ENCODE measurements at places on chromosomes 7 and 10.

GRCh38 chr7:39683216-39683845 lies 60.0 kb downstream of the RALA start:
- no peak for DNase-seq

DNA sequence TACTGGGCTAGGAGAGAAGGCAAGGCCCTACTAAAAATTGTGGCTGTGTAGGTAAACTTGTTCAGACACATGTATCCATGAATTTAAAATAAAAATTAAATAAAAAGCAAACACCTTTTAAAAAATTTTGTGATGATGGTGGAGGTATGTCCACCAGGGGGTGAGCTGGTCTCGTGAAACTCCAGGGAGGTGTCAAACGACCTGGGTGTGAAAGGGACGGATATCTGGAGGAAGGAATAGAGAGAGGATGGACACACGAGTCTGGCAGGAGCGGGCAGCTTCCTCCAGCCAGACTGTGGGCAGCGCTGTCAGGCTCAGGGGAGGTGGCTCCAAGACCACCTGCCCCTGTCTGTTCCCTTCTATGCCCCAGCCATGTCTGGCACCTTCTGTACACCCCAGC lies 34.8 kb upstream of the DMBT1 start:
- no peak for DNase-seq

DNA sequence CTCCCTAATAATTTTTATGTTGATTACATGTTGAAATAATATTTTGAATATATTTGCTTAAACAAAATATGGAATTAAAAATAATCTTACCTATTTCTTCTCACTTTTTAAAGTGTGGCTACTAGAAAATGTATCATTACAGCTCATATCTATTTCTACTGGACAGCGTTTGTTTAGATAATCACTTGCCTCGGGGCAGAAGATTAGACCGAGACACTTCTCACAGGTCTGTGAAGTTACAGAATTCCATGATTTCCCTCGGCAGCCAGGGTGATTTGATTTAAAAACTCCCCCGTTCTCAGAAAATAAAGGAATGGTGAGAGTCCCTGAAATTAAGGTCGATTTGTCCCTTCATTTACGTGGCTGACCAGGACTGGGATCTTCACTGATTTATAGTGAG lies 162.5 kb downstream of the DGKI start:
- DNase-seq, result no peak

DNA sequence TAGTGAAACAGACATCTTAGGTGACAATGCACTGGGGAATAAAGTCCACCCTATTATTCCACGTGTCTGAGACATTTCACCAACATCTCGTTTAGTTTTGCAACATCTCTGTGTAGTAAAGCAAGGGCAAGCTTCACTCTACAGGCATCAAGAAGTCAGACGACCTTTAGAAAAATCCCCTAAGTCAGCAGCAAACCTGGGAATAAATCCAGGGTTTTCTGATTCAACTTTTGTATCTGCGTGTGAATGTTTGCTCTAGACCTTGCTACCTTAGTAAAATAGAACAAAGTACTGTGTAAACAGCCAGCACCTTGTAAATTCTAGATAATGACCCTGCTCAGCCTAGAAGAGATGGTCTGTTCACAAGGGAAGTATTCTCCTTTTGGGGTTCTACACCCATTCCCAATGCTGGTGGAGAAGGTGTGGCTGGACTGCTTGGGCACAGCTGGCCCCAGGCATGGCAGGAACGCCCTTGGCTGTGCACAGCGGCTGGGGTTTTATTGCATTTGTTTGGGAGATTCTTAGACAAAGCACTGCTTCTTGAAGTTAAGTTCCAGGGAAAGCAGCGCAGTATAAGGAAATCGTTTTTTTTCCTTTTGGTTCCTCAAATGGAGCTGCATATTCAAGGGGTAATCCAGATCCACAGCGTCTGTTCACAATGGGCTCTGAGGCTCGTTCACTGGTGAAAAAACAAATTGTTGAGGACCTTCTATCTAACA lies 38.3 kb upstream of the GALNTL5 start:
- no peak for DNase-seq

DNA sequence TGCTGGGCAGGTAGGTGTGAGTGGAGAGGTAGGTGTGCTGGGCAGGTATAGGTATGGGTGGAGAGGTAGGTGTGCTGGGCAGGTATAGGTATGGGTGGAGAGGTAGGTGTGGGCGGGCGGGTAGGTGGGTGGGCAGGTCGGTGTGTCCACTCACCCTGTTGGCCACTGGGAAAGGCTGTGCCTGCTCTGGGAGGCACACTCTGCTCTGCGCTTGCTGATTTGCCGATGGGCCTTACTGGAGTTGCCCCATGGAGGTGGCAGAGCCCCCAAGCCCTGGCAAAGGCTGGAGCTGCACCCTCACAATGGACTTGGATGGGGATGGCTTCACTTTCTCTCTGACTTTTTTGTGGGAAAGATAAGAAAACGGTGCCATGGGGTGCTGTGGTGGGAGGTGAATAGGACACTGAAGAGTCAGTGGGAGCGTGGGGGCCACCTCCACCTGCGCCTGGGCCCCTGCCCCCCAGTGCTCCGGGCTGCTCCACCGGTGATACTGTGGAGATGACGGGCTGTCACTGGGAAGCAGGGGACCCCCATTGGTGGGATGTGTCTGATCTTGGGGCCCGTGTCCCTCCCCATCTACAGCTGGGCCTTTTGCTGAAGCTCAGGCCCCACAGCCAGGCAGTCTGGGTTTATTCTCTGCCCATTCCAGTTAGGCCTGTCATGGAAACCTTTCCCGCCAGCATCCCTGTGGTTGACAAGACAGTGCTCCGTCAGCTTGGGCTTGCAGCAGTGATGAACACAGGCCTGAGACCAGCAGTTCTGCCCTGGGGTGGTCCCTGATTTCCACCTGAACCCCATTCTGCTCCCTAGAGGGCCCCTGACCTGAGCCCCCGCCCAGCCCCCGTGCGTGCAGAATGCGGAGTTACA lies 75.0 kb downstream of the NKX6-2 start:
- no peak for DNase-seq

DNA sequence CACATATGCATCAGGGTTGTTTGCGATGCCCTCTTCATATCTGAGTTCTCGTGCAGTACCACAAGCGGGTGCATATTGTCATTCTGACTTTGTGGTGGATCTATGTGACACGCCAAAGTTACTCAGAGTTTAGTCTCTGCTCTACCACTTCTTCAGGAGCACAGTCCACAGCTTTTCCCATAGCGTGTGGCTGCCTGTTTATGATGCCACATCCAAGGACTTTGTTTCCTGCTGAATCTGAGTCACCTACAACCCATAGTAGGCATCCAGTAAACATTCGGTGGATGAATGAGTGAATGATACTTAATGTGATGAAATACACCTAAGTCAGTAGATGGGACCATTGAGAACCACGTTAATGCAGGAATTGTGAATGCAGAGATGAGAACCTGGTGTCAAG lies 15.0 kb downstream of the ADRA2A start:
- DNase-seq, result no peak

DNA sequence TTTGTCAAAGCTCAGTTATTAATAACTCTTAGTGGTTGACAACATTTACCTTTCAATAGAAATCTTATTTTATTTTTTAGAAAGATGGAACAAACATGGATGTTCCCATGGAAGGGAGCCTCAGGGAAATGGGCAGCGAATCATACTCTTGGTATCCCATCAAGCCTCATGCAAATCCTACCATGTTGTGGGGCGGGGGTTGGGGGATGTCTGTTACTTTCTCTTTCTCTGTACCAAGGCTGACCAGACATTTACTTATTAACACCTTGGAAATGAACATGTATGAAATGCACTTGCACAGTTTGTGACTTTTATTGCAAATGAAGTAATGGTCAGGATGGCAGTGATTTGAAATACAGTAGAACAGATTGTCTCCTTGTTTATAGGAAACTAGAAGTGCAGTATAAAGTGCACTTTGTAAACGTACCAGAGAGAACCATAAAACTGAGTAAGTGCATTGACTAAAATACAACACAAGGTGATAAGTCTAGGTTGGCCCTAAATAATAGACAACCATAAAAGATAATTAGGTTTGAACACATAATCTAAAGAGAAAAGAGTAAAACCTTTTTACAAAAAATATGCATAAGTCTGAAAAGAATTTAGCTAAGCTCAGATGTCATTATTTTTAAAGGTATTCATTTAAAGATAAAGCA lies 32.4 kb downstream of the SEMA3D start:
- no peak for DNase-seq

DNA sequence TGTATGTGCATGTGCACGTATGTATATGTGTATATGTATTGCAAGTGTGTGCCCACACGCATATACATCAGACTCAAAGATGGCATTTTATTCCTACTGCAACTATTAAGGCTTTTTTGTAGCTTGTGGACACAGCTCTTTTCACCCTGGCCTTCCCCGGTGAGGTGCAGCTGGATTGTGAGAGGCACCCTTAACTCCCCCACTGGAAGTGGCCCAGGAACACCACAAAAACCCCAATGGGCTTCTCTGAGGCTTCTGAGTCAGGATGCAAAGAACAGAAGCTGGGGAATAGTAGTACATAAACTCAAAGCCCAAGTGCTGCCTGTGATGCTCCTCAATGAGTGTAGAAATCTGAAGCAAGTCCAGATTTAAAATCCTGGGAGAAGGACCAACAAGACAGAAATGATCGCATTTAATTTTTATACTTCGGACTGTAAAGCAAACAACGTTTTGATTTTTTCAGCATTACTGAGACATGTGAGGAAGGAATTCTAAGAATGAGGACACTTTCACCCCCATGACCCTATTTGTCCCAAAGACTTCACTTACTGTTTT lies 369.2 kb upstream of the MGMT start:
- DNase-seq, result no peak

DNA sequence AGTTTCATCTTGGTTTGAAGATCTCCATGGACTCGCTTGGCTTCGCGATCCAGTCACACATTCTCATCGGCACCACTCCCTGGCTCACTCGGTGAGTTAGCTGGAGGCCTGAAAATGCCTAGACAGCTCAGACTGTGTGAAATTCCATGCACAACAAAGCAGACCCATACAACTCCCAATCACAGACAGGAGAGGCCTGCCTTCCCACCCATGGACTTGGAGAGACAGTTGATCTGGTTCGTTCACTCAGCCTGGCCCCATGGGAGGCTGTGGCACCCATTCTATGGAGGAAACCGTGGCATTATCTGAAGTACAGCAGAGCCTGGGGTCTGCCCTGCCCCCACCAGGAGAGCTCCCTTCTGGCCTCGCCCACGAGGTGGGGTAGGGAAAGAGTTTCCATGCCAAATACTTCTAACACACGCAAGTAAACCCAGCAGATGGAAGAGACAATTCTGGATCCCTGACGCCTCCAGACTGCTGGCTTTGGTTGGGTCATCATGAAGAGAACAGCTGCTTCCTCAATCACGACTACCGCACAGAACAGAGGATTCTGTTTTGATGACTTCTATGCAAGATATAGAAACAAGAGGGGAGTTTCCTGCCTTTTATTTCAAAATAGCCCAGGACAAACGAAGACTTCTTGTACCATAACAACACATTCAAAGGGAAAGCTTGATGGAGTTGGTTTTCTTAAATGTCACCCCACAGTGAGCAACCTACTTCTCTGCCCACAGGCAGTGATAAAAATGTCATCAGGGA lies 15.9 kb downstream of the FAM53B start:
- no peak for DNase-seq

DNA sequence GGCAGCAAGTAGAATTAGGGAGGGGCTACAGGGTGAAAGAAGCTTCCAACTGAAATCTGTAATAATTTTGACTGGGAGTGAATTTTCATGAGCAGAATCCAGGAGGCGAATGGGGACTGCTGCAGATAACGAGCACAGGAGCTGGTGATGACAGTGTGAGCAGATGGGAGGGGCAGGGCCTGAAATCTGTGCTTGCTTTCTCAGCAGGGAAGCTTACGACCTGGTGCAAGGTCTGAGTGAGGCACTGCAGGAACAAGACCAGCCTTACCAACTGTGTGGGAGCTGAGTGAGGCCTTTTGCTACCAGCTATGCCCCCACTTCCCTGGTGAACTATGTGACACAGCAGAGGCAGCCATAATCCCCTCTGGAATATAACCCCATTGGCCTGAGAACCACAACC lies 109.8 kb downstream of the HPSE2 start:
- no peak for DNase-seq

Measured in hypothalamus (tissue), 51 donors.